ENCODE measurements at places on chromosomes 1 and 21. TPM values are rescaled to one million over a fixed set of nuclear protein-coding genes. Genes with fewer than 3 reads are reported as not detected.

GRCh38 chr1:240579511-240579910 lies 32.4 kb downstream of the GREM2 start:
- DNase-seq, result no peak

DNA sequence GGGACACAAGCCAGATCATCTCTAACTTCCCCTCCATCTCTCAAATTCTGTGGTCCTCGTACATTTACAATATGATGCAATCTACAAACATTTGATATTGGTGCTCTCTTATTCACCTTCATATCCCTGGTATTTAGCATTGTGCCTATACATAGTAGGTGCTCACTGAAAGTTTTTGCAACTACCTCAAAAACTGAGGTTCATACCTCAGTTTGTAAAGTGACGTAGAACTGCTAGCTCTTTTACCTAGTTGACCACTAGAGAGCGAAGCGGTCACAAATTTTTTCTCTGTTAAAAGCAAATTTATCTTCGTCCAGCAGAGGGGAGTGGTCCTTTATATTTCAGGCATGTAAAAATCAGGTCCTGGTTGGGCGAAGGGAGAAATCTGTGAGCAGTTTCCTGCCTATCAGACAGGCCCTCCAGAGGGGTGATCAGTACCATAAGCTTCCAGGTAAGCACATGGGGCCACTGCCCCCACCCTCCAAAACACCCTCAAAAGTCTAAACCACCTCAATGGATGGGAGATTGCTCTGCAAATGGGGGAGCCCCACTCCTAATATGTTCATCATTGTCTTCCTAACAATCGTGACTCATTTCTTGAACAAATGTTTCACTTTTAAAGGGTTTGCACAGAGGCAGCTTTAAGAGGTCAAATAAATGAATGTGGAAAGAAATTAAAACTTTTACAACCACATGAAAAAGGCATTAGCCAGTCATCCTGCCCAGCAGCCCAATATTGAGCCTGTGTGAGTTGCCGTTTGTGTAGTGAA lies 10.6 kb upstream of the HLCS start:
- DNase-seq, result peak; percentile 88

The EIF4G3 gene
- total RNA-seq, result 84.0 TPM

The NTRK1 gene
- total RNA-seq, result not detected

DNA sequence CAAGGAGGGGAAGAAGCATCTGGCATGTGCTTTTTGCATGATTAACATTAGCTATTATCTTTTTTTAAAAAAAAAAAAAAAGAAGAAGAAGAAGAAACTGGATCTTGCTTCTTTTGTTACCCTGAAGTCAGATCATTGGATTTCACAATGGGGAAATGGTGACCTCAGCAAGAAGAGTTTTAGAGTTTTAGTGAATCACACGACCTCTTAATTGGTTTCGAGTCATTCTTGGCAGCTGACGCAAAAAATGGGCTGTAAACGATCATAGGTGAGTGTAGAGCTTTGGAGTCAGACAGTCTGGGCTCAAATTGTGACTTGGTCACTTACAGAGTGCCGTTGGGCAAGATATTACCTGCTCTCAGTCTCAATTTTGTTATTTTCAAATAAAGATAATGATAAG lies 33.3 kb upstream of the PGBD5 start:
- no peak for DNase-seq

DNA sequence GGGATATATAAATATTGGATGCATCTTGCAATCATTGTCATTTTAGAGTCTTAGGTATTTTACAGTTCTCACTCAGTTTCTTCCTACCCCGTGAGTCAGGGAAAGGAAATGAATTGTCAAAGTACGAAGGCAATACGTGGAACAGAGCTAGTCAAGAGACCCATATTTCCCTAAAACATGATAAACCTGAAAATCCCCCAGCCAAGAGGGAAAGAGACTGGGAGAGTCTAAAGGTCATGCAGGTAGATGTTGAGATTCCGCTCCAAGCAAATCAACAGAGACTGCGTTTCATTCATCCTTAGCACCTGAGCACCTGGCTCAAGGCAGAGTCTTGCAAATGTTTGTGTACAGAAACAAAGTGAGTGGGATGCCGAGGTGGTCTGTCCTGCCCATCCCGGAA lies 58.0 kb downstream of the SH3GLB1 start:
- DNase-seq, result no peak

The SPATA46 gene
- total RNA-seq, result not detected

DNA sequence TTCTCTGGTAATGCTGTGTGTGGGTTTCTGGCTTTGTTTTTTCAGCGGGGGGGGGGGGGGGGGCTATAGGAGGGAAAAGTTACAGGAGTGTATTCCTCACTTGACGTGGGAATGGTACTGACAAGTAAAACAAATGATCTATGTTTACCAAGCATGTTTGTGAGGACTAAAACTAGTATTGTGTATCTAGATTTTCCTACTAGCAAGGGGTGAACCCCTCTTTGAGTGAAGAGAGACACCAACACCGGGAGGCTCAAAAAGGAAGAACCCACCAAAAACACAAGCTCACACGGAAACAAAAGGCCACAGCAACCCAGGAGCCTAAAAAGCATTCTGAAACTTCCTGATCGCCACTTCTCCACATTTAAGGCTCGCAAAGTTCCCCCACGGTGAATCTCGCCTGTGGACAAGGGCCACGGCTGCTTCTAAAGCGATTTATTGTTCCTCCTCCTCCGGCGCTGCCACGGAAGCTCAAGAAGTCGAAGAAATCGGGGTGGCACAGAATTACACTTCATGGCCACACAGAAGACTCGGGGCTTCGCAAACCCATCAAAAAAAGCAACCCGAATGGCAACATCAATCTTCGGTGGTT lies 703 bp downstream of the PUM1 start:
- peak; percentile 68 for DNase-seq

The THRAP3 gene
- 130 TPM for total RNA-seq

DNA sequence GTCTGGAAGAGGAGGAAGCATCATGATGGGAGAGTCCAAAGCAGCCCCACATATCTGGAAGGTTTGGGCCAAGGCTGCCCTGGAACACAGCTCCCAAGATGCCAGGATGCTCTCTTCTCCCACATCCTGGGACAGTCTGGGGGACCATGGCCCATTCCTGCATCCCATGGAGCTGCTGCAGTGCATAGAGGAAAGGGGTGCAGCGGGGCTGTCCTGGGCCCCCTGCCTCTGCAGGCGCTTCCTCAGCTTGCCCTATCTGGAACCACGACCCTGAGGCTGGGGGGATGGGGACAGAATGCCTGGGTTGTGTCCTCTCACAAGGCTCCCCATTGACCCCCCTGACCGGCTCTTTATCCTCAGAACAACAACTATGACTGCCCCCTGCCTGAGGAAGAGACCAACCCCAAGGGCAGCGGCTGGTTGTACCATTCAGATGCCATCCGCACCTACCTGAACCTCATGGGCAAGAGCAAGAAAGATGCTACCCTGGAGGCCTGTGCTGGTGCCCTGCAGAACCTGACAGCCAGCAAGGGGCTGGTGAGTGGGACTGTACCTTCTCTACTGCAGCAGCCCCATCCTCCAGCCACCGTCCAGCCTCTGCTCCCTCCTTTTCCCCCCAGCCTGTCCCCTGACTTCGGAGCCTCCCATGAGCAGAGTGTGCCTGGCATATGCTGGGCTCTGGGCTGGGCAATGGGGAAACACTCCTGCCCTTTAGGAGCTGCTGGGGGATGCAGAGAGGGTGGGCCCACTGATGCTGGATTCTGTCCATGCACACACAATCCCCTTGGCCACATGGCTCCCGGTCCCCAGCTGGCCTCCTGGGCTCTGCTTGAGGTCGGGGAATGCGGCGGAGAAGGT lies 39.6 kb downstream of the PKP1 start:
- DNase-seq, result no peak

The APOBEC4 gene
- total RNA-seq, result not detected

The CDK18 gene
- total RNA-seq, result 0.32 TPM

- no peak for DNase-seq
Observed at GRCh38 chr1:7422966-7423365, 348.1 kb upstream of the VAMP3 start.

The LDLRAD1 gene
- not detected for total RNA-seq

GRCh38 chr1:168146626-168147025 lies 9.9 kb upstream of the GPR161 start:
- no peak for DNase-seq

DNA sequence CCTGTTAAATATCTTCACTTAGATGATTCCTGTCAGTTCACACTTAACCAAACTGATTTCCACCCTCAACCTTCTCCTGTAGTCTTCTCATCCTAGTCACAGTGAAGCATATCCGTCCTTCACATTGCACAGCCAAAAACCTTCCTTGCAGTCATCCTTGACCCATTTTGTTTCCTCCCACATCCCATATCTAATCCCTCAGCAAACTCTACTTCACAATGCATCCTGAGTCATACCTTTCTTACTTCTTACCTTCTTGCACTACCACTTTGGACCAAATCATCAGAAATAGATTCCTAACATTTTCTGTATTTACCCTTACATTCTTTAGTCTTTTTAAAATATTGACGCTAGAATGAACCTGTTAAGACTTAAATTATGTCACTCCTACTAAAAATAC lies 86.9 kb downstream of the OLFML2B start:
- no peak for DNase-seq

DNA sequence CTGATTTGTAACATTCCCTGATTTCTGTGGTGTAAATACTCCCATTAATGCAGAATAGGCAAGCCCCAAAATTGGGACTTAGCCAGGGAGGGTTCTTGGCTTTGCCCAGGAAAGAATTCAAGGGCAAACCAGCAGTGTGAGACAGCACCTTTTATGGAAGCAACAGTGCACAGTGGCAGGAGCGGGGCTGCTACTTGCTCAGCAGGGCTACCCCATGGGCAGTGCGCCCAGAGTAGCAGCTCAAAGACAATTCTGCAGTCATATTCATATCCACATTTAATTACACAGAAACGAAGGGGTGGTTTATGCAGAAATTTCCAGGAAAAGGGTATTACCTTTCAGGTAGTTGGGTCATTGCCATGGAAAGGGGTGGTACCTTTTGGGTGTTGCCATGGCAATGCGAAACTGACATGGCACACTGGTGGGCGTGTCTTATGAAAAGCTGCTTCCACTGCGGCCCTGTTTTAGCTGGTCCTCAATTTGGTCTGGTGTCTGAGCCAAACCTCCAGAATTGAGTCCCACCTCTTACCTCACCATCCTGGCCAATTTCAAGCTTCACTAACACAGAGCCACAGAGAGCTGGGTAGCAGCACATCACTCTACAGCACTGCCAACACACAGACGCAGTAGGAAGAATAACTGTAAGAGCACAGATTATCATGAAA lies 35.9 kb downstream of the FHAD1 start:
- DNase-seq, result no peak

GRCh38 chr21:33386222-33386784 lies 16.9 kb upstream of the IFNGR2 start:
- no peak for DNase-seq

DNA sequence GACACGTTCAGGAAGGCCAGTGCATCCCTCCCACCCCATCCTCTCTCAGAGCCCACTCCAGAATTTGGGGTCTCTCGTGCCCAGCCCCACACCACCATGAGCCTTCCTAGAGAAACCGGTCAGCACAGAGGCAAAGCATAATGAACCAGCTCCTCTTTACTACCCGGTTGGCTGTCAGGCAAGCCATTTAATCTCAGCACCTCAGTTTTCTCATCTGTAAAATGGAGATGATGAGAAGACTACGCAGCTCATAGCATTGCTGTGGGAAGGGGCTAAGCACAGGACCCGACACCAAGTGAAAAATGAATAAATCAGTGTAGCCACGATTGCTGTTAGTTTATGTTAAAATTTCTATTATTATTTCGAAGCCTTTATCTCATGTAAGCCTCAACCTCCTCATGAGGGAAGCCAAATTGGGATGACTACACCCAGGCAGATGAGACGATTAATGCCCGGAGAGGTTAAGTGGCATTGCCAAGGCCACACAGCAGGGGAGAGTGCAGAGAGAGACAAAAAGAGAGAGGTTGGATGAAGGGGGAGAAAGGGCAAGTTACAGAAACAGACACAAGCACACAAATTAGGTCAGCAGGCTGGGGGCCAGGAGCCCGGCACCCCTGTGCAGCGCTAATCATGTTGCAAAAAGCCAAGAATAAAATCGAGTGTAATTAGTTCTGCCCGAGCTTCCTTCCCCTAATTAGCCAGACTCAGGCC lies 25.7 kb downstream of the SDC3 start:
- DNase-seq, result no peak

DNA sequence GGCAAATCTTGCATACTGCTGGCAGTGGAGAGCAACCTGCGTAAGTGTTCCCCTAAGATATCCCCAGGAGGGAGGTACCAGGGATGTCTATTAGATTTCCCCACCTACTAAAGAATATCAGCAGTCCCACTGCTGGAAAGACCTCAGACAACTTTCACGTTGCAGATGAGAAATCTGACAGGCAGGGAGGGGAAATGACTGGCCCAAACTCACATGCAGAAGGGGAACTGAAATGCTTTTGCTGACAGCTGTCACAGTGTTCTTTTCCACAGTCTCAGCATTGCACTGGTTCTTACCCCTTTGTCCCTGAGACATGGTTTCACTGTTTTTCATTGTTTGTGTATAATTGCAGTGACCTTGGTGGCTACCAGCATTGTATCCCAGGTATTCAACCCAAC lies 84.8 kb upstream of the ATP1A1 start:
- no peak for DNase-seq

The NEXN gene
- total RNA-seq, result 14.2 TPM

DNA sequence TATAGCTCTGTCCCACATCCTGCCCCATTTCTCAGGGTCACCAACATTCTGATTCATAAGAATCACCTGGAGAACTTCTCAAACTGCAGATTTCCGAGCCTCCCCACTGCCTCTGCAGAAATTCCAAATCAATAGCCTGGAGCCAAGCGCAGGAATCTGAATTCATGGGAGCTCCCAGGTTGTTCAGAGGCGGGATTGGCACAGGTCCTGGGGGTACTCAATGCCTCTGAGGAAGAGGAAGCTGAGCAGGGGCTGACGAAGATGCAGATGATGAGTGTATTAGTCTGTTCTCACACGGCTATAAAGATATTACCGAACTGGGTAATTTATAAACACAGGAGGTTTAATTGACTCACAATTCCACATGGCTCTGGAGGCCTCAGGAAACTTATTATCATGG lies 455.5 kb downstream of the MATN1 start:
- no peak for DNase-seq

DNA sequence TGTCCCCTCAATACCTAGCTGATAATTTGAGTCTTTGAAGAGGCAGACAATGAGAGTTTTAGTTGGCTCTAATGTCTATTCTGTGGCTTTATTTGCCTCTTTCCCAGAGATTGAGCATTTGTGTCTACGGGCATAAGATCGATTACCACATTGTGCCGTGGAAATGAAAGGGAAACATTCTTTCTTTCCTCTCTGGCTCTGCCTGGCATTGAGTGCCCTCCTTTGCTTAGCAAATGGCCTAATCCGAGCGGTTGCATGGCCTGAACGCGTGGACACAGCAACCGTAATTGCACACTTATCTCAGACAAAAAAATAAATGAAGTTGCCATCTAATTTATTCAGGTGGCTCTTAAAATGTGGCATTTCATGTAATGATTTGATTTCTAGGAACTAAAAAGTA lies 247.9 kb downstream of the ADGRL2 start:
- no peak for DNase-seq

- no peak for DNase-seq
Observed at GRCh38 chr1:114033961-114034360, 54.7 kb downstream of the OLFML3 start.

The PPIAL4G gene
- not detected for total RNA-seq

The DENND2D gene
- 0.42 TPM for total RNA-seq

GRCh38 chr1:62991152-62991551 lies 207.2 kb downstream of the ATG4C start:
- no peak for DNase-seq
